ENCODE measurements at places on chromosomes 6 and 20.

DNA sequence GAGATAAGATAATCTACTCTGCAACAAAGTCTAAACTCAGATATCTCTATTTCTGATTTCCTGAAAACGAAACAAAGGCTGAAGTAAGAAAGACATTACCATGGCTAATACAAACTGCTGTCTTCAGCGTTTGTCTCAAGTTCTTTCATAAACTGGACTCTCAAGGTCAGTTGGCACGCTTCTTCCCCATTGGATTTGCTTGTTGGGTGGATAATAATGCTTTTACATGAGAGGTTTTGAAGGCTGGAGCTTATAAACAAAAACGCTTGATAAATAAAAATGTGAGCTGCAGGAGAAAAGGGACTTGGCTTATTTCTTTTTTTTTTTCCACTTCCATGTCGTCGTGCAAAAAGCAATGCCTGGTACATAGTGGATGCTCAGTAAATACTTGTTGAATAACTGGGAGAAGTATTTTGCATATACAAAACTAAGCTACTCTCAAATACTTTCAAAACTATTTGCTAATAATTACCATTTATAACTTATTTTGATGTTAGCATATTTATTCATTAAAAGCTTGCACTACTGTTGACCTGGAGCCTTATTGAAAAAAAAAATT is 65.7 kb upstream of the EEF1A1 start:
- peak; percentile 78 for DNase-seq

DNA sequence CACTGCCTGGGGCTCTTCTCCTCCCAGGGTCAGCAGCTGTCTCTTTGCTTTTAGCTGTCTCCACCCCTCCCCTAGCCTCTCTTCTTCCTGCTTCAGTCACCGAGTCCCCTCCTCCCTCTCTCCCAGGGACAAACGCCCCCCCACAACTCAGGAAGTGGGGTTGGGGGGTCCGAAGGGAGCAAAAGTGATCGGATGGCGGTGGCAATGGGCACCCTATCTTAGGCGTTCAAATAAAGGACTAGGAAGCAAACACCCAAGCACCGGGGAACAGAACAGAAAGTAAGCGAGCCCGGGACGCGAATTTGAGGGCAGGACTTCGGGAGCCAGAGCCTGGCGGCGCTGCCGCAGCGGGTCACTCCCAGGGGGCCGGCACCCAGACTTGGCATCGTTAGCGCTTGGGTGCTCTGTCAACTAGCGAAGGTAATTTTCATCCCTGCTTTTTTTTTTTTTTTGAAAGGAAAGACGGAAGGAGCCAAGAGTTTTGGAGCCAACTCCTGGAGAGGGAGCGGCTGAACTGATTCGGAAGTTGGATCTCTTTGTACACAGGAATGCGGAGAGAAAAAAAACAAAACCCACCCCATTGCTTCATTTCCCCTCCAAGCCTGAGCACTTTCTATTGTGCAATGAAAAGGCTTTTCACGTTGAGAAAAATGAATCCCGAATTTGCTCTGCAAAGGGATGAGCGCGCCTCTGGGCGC is 815 bp upstream of the ITPR3 start:
- DNase-seq: no peak

DNA sequence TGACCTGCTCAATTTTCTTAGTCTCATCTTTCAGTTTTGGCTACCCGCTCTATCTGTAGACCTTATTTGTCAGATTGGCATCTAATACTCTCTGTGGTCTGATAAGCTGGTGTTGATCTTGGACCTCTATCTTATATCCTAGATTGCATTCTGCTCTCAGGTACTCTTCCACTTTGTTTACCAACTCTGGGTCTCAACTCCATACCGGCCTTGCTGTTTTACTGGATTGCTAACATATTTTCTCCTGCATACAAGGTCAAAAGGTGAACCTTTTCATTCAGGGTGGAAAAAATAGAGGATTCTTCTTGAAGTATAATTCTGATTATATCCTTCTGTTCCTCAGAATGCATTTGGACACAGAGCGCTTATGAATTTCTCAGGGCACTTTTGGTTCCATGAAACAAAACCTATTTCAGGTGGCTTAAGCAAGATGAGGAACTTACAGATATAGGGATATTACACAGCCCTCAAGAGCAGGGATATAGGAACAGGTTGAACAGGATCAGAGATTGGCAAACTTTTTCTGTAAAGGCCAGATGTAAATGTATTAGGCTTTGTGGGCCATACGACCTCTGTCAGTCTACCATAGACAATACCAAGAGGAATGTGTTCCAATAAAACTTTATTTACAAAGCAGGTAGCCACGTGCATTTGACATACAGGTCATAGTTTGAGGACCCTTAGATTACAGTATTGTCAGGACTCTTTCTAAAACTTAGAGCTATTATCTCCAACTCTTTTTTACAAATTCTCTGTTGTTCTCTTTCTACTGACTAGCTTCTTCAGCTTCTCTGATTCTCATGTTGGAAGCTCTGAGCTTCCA is 2.5 kb upstream of the SH3BGRL2 start:
- DNase-seq: no peak

DNA sequence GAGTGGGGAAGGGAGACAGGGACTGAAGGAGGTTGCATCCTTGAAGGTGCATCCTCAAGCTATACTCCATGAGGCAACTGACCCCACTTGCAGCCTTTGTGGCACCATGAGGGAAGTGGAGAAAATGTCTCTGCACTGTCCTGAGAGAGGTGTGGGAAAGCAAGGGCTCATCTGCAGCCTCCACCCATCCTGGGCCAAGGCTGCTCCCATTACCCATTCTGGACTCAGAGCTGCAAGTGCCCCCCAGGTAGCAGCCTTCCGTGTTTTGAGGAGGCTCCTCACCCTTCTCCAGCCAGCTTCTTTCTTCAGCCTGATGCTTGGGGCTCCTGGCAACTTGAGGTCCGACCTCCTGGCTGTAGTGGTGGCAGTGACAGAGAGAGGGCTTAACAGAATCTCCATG is 294.6 kb downstream of the CDH26 start:
- no peak for DNase-seq

- DNase-seq: no peak
Measured at GRCh38 chr6:41645007-41645618, 6.8 kb downstream of the MDFI start.
